ENCODE measurements at places on chromosomes 6 and 20. TPM values are rescaled to one million over a fixed set of nuclear protein-coding genes. Genes with fewer than 3 reads are reported as not detected.

GRCh38 chr6:163573503-163574179, 159.1 kb downstream of the QKI start:
- DNase-seq = no peak

DNA sequence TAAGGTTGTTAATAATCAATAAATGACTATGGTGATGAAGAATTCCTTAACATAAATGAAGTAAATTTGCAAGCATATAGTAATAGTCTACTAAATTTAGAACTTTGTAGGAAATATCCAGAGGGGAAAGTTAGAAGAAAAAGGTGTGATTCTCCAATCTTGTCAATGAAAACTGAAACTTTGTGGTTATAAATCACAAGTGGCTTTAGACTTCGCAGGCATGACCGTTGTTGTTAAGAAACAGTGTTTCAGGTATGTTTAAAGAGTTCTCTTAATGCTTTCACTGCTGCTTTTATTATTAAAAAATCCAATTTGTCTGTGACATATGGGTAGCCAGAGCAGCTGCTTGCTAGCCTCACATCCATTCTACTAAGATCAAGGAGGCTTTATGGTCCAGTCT, 475.6 kb upstream of the ADGRB3 start:
- no peak for DNase-seq

DNA sequence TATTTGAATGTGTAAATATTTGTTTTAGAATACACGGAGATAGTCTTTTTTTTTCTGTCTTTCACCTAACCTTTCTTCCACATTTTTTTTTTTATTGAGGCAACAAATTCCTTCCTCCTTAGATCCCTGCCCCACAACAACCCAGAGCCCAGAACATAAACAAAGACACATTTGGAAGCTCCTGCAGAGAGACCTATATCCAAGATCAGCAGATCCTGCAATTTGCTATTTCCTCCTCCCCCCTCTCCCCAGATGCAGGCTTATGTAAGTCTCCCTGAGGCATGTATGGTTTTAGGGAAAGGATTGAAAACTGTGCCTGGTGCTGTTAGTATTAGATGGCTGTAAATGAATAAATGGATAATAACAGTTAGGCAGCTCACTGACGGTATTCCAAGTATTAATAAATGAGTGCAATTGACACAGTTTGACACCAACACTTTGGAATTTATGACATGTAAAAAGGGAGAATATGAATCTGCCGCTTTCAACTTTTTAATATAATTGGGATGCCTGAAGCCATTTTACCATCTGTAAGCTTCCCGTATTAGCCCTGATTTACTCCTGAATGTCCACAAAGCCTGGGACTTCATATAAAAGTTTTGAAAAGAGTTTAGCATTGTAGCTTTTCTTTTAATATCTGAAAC, 608.3 kb upstream of the CITED2 start:
- DNase-seq = peak; percentile 73

DNA sequence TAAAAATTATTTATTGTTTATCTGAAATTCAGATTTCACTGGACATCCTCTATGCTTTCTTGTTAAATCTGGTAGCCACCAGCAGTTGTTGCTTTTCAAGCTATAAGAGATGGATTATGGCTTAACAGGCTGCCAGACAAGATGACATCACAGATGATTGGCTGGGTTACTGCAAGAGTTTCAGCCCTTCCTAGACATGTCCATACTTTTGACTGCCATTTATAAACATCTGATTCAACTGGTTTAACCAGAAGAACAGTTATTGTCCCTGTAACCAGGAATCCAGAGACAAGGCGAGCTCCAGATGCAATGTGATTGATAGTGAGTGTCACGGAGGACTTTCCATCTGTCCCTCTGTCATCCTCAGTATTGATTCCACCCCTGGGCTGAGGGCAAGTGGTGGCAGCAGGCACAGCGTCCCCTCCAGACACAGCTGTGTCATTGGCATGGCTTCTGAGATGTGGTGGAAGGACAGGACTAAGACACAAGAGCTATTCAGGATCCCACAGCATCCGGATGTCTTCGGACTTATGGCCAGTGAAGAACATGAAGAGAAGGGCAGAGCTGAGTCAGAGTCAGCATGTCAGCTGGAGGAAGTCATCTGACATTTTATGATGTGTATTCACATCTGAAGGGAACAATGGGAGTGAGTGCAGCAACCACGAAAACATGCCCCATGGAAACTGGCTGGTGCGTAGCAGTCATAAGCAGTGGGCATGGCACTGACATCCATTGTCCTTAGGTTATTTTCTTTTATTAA, 284.5 kb upstream of the CDYL start:
- no peak for DNase-seq

- no peak for DNase-seq
Measured at GRCh38 chr20:60214901-60215815, 256.9 kb downstream of the CDH26 start.

DNA sequence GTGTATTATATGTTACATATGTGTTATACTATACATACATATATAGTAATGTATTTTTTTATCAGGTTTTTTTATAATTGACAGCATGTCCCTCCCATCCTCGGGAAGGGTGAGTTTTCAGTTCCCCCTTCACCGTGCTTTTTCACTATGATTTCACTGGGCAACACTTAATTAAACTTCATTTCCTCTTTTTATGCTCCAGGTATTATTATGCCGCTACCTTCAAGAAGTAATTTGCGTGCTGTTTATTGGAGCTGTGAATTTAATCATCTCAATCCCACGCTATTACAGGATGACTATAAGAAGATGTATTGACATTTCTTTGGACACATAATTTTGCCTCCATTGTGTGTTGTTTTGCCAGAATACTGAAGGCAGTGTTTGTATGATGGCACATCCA, 228.6 kb downstream of the SAMD5 start:
- DNase-seq = no peak

GRCh38 chr6:69914015-69914485, 47.7 kb downstream of the COL19A1 start:
- no peak for DNase-seq

DNA sequence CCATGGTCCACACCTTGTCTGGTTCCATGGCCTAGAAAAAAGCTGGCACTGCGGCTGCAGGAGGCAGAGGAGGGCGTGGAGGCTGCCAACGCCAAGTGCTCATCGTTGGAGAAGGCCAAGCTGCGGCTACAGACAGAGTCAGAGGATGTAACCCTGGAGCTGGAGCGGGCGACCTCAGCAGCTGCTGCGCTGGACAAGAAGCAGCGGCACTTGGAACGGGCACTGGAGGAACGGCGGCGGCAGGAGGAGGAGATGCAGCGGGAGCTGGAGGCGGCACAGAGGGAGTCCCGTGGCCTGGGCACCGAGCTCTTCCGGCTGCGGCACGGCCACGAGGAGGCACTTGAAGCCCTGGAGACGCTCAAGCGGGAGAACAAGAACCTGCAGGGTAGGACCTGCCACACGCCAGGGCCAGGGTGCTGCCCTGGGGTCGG, 43.4 kb downstream of the MYH7B start:
- no peak for DNase-seq

DNA sequence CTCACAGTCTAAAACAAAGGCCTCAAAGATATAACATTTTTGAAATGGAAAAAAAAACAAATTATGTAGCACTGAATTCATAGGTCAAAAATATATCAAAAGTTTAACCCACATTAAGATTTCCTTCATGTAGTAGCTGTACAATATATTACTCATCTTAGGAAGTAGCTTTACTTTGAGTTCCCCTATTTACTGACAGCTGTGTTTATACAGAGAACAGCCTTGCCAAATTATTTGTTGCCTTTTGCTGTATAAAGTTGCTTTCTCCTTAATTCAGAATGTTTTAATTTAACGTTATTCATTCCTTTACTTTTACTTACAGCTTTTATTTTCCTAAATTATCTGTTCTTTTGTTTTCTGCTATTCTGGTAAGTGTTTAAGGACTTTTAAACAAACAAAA, 181.0 kb downstream of the COL12A1 start:
- no peak for DNase-seq

GRCh38 chr6:137309078-137309762, 90.0 kb upstream of the IFNGR1 start:
- no peak for DNase-seq

DNA sequence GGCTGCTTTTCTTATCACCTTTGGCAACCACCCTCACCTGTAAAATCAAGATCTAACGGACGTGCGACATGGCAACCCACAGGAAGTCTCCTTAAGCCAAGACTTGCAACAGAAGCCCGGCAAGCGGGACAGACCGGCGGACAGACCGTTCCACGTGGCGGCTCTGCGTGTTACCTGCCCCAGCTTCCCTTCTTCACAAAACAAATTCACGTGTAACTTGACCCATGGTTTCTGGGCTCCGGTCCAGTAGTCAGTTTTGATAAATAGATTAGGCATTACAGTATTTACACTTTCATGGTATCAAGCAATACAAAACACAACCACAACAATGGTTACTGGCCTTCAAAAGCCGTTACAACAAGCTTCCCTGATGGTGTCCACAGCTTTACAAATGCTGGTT, 133.8 kb downstream of the PRND start:
- no peak for DNase-seq

DNA sequence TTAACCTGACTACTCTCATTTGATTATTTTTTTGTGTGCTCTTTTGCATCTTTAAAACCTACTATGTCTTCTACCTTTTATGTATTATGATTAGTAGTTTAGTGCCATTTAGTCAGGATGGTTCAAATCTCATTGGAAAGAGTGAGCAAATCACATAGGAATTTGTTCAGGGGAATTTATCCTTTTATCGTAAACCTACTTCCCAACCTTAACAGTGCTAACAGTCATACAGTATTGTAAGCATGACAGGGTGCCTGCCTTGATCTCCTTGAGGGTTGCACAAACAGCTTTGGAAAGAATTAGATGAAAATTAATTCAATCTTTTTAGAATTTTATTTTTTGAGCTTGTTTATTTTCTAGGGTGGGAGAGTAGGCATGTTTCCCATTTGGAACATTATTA, 18.3 kb downstream of the RNF8 start:
- no peak for DNase-seq

GRCh38 chr6:151389618-151390275, 1.6 kb downstream of the ZBTB2 start:
- DNase-seq = peak; percentile 28

GRCh38 chr6:146657432-146657831, 58.7 kb downstream of the ADGB start:
- DNase-seq = no peak

- DNase-seq = no peak
Measured at GRCh38 chr6:143595251-143596036, 82.3 kb upstream of the PHACTR2 start.

DNA sequence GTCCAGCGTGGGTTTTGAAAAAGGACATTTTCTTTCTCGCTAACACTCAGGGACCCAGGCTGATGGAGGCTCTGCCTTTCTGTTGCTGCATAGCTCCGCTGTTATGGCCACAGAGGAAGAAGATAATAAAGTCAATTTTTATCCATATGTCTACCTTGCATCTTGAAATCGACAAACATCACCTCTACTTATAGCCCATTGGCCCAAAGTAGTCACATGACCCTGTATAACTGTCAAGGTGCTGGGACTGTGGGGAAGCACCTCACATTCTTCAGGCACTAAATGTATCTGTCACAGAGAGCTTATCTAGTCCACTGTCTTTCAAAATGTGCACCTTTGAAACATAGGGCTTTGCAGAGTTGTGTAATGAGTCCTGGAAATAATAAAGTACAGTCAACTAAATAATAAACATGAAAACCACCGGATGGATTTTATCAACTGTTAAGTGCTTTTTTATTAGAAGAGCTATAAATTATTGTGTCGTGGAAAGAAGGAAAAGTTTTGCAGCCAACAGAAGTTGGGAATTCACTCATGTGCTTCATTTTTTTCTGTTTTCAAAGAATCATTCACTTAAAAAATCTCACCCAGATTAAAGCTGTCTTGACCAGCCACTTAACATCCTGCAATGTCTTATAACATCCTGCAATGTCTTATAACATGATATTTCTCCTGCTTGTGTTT, 47.7 kb upstream of the RCAN2 start:
- DNase-seq = peak; percentile 14

Gene ZC2HC1B
- not detected for polyA plus RNA-seq

Gene ABRACL
- 13.1 TPM for polyA plus RNA-seq

Gene SPATA2
- polyA plus RNA-seq = 3.5 TPM

Gene VARS2
- 14.8 TPM for polyA plus RNA-seq

Gene TGM3
- polyA plus RNA-seq = not detected

Gene C20orf202
- not detected for polyA plus RNA-seq

Gene STMND1
- polyA plus RNA-seq = 0.05 TPM
